ENCODE measurements at places on chromosomes 7 and 10. TPM values are rescaled to one million over a fixed set of nuclear protein-coding genes. Genes with fewer than 3 reads are reported as not detected.

Gene SAMD9L
- total RNA-seq: 26.6 TPM

Gene NOM1
- 23.0 TPM for total RNA-seq

Gene USP54
- total RNA-seq: 6.5 TPM

Gene CALHM3
- not detected for total RNA-seq

Gene MOGAT3
- not detected for total RNA-seq

Gene OPN4
- not detected for total RNA-seq

Gene CRHR2
- total RNA-seq: not detected

Gene NPC1L1
- not detected for total RNA-seq

Gene ADAMTS14
- total RNA-seq: under 0.01 TPM

Gene ZNF92
- 6.2 TPM for total RNA-seq

Gene ZNF786
- total RNA-seq: 4.9 TPM

Gene PRSS2
- total RNA-seq: not detected

Gene ITGB8
- total RNA-seq: 0.32 TPM

Gene UCN3
- not detected for total RNA-seq

Gene NFE2L3
- 70.6 TPM for total RNA-seq

Gene OR2A5
- not detected for total RNA-seq

Gene OR6B1
- not detected for total RNA-seq

Gene TMEM178B
- 0.06 TPM for total RNA-seq

Gene HOXA7
- 1.5 TPM for total RNA-seq

Gene FGFBP3
- 0.16 TPM for total RNA-seq

Gene ABCB1
- total RNA-seq: 4.5 TPM

Gene TDRD1
- total RNA-seq: not detected

Gene PPP1R3C
- 0.57 TPM for total RNA-seq

Gene TMEM270
- not detected for total RNA-seq

Gene ITPRID1
- total RNA-seq: not detected

Measured in bladder microvascular endothelial cell (primary cell).